ENCODE measurements at places on chromosomes 6 and 20.

DNA sequence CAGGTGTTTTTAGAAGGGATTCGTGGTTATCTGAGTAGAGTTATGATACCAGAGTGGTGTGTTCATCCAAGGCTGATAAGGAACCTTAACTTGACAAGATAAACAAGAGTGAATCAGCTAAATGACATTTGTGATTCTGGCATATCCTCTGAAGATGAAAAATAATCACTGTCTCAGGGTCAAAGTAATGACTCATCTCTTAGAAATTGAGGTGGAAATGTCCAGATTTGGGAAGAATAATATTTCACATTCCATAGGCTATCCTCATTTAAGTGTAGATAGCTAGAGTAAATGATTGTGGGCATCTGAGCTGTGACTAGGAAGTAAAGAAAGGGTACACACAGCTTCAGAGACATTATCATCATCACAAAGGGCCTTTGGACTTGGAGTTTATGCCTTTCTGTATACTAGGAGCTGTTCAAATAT is 255.7 kb downstream of the GJA1 start:
- no peak for DNase-seq

DNA sequence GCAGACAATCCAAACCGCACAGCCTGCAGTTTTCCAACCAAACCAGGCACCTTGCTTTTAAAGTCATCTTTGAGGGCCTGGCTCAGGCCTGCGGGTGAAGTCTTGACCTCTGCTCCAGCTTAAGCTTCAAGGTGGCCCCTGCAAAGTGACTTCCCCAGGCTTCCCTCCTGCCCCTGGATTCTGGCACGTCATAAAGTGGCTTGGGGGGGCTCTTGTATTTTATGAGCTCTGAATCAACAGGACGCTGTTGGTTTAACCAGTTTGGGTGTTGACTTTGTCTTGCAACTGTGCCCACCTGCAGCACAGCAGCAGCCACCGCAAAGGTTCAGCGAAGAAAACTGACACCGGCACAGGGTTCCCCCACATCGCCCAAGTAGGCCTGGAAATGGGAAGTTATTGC is 81.2 kb downstream of the NFATC2 start:
- DNase-seq, result no peak

DNA sequence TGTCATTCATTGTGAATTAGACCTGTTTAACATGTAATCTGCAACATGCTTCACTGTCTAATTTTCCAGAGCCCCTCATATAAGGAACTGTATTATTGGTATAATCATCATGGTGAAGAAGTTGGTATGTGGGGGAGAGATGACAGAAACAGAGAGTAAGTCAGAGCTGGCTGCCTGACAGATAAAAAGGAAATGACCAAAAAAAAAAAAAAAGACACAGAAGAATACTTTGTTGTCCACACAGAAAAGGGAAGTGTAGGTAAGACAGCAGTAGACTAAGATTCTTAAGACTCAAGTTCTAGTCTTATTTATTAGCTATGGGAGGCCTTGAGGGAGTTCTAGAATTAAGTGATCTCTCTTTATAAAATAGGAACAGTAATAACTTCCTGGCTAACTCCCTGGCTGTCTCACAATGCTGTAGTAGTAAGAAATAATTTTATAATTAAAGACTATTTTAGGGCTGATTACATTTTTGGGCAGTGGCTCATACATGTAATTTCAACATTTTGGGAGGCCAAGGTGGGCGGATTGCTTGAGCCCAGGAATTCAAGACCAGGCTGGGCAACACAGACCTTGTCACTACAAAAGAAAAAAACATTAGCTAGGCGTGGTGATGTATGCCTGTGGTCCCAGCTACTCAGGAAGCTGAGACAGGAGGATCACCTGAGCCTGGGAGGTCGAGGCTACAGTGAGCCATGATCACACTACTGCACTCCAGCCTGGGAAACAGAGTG is 102.5 kb downstream of the PRL start:
- no peak for DNase-seq

GRCh38 chr20:54133434-54134427 is 40.1 kb downstream of the CYP24A1 start:
- DNase-seq, result no peak

DNA sequence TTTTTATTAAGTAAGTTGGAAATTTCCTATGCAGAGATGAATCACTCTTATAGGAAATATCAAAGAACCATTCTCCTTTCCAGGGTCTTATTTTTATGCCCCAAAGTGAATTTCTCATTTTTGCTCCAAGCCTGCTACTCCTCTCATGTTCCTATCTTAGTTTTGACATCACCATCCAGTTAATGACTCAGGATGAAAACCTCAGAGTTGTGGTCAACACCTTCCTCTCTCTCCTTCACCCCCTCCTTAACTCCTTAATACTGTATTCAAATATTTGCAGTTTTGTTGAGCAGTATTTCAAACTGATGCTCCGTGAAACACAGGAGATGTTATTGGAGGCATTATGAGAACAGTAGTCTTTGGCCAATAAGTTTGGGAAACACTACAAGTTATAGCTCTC is 64.1 kb downstream of the NRN1 start:
- DNase-seq, result no peak

DNA sequence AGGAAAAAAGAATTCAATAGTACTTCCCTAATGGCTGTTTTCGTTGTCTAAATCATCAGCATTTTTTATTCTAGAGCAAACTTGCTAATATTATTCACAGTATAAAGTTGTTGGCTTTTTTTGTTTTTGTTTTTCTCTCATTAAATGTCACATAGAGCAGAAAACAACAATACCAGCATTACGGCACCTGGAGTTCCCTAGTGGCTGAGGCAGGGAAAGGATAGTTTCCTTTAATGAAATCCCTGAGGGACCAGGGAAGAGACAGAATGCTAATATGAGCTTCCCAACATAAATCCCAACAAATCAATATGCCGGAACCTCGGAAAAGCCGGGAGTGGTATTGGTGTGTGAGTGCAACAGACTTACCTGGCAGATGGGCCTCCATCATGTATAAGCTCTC is 235.2 kb upstream of the ASCC3 start:
- DNase-seq, result no peak

GRCh38 chr6:2157441-2158127 is 87.8 kb downstream of the GMDS start:
- DNase-seq, result no peak

Data from right cardiac atrium (tissue), 5 donors.